ENCODE measurements at places on chromosomes 13 and 19.

DNA sequence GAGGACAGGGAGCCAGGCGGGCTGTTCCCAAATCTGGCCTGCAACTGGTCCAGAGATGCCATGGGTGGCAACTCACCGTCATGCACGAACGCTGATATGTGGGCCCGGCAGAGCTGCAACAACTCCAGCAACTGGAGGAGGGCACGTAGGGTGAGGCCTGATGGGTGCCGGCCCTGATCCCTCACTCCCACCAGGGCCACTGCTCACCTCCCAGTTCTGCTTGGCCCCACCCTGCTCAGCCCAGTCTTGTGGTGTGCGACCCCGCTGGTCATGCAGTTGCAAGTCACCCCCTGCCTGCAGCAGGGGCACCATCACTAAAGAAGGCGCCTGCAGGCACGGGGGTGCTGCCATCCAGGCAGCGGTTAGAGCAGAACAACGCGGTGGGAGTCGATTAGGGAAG lies 16.9 kb downstream of the ARHGAP33 start:
- no peak for DNase-seq

DNA sequence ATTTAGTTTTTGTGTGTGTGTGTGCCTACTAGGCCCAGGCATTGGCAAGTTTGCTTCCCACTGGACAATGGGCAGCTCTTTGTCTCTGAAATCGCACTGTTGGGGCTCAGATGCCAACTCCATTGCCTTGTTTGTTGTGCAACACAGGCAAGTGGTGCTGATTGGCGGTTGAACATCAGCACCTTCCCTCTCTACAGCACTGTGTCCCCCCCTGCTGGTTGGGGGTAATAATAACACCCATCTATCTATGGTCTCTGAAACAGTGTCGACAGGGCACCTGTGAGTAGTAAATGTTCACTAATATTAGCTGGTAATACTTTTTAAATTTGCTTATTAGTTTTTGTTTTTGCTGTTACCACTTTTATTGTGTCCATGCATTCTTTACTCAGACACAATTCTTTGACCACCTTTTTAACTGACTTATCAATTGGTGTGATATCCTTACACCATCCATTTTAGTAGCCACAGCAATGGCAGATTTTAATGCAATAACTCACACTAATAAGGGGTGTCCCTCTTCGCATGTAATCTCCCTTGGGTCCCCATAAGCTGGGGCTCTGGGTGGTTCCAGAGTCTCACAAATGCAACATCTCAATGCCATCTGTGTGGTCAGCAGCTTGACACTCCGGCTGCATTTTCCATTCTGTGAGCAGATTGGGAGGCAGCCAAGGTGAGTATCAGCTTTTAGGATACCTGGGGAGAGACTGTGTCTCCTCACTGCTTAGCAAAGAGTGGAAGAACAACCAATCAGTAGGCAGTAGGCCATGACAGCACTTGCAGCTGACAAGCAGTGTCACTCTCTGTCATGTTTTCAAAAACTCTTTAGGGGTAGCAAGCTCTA lies 47.7 kb upstream of the UQCRFS1 start:
- no peak for DNase-seq

DNA sequence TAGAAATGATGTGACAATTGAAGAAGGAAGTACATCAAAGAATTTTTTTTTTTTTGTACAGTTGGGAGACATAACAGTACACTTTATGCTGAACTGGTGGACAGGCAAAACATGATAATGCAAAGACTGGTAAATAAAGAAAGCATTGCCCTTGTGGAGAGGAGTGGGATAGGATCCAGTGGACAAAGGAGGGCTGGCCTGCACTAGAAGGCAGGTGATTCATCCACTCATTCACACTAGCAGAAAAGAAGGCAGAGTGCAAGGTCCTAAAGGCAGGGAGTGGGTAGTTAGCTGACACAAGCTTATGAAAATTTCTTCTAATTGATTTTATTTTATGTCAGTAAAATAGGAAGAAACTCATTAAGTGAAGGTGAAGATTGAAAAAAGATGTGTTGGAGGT lies 17.6 kb upstream of the NALCN start:
- DNase-seq: no peak

GRCh38 chr19:55489711-55490477 lies 1.7 kb downstream of the SSC5D start:
- DNase-seq: no peak

DNA sequence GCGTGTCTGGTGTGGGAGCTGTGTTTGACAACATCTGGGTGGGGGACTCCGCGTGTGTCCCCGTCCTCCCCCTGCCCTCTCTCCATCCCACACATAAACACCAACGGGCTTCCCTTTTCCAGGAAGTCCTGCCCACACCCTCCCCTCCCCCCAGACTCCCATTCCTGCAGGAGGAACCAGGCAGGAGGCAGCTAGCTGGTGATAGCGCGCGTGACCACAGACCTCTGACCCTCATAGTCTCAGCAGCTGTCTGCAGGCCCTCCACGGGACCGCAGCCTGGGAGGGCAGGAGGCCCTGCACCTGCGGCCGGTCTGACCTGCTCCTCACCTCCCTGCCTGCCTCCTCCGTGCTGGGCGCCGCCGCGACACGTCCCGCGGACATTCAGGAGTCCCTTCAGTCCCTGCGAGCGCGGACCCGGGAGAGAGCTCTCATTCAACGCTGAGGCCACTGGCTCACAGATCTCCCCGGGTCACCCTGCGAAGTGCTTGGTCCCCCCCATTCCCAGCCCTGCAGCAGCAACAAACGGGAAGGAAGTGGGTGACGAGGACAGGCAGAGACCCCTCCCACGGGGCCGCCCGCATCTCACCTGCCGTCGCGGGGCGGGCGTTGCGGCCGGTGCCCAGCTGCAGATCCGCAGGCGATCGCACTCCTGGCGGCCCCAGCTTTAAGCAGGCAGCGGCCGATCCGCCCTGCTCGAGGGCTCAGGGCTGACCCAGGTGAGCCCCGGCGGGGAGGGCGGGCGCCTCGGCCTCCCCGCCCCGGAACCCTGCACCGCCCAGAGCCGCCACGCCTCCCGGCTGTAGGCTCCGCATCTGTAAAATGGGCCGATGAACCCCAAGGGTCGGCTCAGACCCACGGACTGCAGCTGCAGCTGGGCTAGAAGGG lies 1.1 kb upstream of the ACP5 start:
- no peak for DNase-seq

DNA sequence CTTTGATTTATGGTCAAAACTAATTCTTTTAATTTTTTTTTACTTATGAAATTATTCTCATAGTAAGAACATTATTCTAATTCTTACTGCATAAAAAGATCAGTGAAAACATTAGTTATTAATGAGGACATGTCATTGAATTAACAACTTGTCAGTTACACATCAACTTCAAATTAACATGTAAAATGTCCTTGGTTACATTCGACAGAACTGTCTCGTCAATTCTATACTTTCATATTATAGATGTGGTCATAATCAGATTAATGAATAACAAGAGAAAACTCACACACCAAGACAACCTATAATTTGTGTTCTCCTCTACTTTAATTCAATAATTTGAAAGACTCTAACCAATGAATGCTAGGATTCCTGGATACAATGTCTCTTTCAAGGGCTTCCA lies 66.7 kb downstream of the KATNAL1 start:
- DNase-seq: no peak

DNA sequence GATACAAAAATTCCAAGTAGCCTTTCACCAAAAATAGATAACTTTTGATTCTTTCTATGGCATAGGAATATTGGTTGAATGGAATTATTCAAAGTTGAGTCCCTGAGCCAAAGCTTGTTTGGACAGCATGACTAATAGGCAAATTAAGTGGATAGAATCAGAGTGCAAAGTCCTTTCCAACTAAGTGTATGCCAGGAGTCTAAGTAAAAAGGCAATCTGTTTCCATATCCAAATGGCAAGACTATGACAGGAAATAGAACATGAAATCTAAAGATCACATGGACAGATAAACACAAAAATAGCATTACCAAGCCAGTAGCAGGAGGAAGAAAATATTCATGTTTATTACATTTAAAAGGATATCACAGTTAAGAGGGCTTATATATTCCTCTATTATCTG lies 804.6 kb downstream of the SLITRK6 start:
- no peak for DNase-seq

GRCh38 chr13:111114362-111115060 lies 599 bp upstream of the ARHGEF7 start:
- no peak for DNase-seq

DNA sequence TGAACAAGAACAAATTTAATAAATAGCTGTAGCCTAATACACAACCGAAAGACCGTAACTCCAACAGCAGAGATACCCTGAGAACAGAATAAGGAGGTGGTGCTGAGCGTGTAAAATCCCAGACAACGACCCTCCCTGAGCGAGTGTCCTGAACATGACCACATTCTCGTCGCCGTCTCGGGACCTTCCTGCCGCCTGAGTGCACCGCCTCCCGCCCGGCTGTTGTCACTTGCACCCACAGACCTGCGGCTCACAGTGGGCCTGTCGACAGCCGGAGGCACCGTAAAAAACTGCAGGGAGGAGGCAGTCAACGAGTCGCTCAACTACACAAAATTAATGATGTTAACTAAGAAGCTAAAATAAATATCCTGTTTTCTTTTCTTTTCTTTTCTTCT lies 35.8 kb upstream of the GRTP1 start:
- no peak for DNase-seq
